ENCODE measurements at places on chromosomes 7 and 10. TPM values are rescaled to one million over a fixed set of nuclear protein-coding genes. Genes with fewer than 3 reads are reported as not detected.

GRCh38 chr10:97451605-97452004, 5.6 kb downstream of the ZDHHC16 start:
- no peaks in the 10 kb centered on the region for H3K36me3 ChIP-seq
- peaks cover 8% of the 10 kb centered on the region for H3K4me1 ChIP-seq
- no peak overlapping the region for H3K27ac ChIP-seq
- no peak for DNase-seq

GRCh38 chr7:128812514-128813168, 17.6 kb upstream of the FLNC start:
- H3K4me1 ChIP-seq: no peaks in the 10 kb centered on the region
- DNase-seq: no peak
- no peak overlapping the region for H3K4me3 ChIP-seq
- H3K36me3 ChIP-seq: no peaks in the 10 kb centered on the region
- no peaks in the 10 kb centered on the region for H3K27me3 ChIP-seq

DNA sequence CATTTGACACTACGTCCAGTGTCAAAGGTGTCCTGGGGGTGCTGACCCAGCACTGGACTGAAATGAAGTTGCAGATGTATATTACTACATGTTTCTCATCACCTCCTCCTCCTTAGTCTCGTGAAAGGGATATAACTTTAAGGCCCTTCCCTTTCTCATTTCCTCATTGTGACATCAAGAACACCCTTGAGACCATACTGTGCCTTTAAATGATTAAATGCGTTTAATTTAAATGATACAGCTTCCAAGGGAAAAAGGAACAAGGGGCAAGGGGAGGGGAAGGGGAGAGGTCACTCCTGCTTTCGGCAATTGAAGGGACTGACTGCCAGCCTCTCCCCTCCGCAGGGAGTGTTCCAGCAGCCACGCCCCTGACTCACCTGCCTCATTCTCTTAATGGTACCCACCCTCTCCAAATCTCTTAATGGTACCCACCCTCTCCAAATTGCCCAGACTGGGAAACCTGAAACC, 80.5 kb upstream of the KMT2E start:
- DNase-seq: peak; percentile 76
- no peaks in the 10 kb centered on the region for H3K27me3 ChIP-seq
- peak overlapping the region; percentile 27 for H3K27ac ChIP-seq
- peaks cover 44% of the 10 kb centered on the region for H3K4me1 ChIP-seq
- H3K4me3 ChIP-seq: peak overlapping the region; percentile 5
- no peaks in the 10 kb centered on the region for H3K36me3 ChIP-seq

GRCh38 chr10:104081998-104082397, 3.7 kb downstream of the COL17A1 start:
- no peaks in the 10 kb centered on the region for H3K4me1 ChIP-seq
- DNase-seq: no peak
- no peaks in the 10 kb centered on the region for H3K27me3 ChIP-seq
- H3K27ac ChIP-seq: no peak overlapping the region
- H3K36me3 ChIP-seq: no peaks in the 10 kb centered on the region
- H3K4me3 ChIP-seq: no peak overlapping the region

DNA sequence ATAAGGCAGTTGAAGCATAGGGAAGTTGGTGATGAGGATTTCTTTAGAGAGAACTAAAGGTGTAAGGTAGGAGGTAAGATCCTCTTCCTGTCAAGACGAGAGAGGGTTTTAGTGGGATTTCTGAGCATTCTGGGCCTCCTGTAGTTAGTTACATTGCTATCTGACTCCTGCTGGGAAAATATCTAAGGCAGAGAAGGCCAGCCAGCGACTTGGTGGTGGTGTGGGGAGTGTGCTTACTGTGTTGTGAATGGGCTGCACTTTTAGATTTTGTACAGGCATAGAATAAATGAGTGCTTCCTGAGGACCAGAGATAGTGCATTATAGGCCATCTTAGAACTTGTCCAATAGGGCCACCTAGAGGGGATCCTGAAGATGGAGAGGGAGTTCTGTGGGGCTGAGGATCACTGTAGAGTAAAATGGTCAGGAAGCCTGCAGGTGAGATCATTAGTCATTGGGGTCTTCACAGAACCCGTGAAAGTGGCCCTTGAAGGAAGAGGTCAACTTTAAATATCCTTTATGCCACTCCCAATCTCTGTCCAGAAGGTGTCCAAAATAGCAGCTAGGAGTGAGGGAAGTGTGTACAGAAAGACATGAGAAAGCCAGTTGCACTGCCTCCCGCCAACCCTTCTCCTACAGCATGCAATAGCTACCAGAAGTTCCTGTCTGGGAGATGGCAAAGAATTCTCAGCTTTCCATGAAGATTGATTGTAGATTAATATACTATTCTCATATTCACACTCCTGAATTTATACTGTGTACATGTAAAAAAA, 266.6 kb downstream of the POLR1F start:
- H3K27ac ChIP-seq: no peak overlapping the region
- no peaks in the 10 kb centered on the region for H3K36me3 ChIP-seq
- H3K4me3 ChIP-seq: no peak overlapping the region
- H3K27me3 ChIP-seq: no peaks in the 10 kb centered on the region

DNA sequence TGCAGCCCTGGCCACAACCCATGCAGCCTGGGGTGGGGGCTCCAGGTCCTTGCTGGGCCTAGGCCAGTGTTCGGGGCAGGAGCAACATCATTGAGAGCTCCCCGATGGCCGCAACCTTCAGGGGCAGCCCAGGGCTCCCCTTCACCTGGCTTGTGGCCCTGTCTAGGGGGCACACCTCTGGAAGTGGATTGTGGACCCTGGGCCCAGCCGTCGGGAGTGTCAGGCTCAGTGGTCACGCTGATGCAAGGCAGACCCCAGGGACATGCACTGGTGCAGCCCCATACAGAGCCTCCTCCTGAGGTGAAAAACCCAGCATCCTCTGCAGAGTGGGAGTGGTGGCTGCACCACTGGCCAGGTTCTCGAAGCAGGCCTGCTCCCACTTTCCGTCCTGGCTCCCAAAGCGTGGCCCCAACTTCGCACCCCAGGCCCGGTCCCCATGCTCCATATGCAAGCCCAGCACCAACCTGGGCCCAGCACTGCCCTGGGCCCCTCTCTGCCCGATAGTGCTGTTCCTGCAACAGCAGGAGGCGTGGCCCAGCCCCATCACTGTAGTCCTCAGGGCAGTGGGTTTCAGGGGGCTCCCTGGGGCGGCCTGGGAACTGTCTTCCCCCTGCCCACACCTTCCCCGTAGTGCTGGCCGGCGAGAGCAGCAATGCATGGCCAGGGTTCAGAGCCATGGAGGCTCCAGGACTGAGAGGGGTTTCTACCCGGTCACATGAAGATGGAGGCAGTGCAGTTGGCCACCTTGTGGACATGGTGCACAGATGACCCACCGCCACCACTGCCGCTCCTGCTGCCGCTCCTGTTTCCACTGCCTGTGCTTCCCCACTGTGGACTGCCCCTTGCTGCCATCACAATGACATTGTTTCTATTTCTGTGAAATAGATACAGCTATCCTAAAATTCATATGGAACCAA, 303.9 kb upstream of the NRG3 start:
- H3K27me3 ChIP-seq: no peaks in the 10 kb centered on the region
- H3K36me3 ChIP-seq: no peaks in the 10 kb centered on the region

GRCh38 chr10:62036186-62037081, 134.9 kb downstream of the ARID5B start:
- peaks cover 76% of the 10 kb centered on the region for H3K4me1 ChIP-seq
- no peak overlapping the region for H3K4me3 ChIP-seq
- no peak for DNase-seq
- H3K36me3 ChIP-seq: peaks cover 11% of the 10 kb centered on the region
- peak overlapping the region; percentile 84 for H3K27ac ChIP-seq

DNA sequence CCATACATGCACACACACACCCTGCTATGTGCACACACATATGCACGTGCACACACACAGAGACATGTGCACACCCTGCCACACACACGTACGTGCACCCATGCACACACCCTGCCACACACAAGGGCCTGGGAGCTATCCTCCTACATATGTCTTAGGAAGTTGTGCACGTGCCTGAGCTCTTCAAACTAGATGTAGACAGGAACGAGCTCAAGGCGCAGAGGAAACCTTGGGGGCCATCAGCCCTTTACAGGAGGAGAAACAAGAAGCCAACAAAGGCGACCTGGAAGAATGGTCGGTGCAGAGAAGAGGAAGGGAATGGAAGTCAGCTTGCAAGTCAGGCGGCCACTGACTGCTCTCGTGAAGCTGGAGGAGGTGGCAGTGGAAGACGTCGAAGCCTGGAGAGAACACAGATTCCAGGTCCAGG, 58.7 kb downstream of the AOC1 start:
- H3K36me3 ChIP-seq: no peaks in the 10 kb centered on the region
- no peak overlapping the region for H3K27ac ChIP-seq
- no peak overlapping the region for H3K4me3 ChIP-seq
- peaks cover 4% of the 10 kb centered on the region for H3K4me1 ChIP-seq

Gene GPER1
- total RNA-seq: 20.7 TPM

DNA sequence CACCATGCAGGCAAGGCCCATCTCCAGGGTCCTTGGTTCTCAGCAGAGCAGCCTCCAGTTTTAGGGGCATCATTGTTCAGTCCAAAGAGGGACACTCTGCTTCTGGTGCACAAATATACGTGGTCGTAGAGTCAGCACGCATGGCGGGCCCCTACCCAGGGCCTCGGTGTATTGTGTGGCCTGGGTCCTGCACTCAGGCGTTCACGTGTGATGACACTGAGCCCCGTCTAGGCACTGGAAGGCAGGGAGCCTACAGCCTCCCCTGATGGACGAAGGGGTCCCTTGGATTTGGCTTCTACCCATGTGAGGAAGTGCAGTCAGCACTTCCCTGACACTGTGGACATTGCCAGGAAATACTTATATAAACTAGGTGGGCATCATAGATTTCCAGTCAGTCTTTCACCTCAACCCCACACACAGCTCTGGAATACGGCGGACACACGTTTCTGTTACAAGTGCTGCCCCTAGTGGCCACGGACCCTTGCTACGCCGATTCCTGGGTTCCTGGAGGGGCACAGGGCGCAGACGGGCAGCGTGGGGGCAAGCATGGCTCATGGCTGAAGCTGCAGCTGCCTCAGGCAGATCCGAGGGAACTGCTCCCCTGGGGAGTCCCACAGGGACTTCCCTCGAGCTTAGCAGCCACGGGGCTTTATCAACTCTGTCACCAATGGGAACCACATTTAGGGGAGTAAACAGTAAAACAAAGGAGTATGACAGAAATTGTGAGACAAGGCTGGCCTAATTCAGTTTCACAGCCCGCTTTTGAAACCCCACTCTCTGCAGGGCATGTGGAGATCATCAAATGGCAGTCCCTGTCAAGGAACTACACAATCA, 25.4 kb downstream of the AIFM2 start:
- H3K27ac ChIP-seq: no peak overlapping the region
- H3K4me3 ChIP-seq: no peak overlapping the region
- DNase-seq: peak; percentile 26

GRCh38 chr10:22252224-22252800, 34.5 kb upstream of the EBLN1 start:
- H3K27ac ChIP-seq: peak overlapping the region; percentile 97
- DNase-seq: peak; percentile 86
- peaks cover 9% of the 10 kb centered on the region for H3K4me1 ChIP-seq
- no peaks in the 10 kb centered on the region for H3K36me3 ChIP-seq
- H3K27me3 ChIP-seq: peaks cover 2% of the 10 kb centered on the region
- H3K4me3 ChIP-seq: peak overlapping the region; percentile 84

Gene ARHGEF35
- 4.2 TPM for total RNA-seq

Gene MYO3A
- total RNA-seq: 1.4 TPM

Gene SEPHS1
- total RNA-seq: 25.3 TPM

DNA sequence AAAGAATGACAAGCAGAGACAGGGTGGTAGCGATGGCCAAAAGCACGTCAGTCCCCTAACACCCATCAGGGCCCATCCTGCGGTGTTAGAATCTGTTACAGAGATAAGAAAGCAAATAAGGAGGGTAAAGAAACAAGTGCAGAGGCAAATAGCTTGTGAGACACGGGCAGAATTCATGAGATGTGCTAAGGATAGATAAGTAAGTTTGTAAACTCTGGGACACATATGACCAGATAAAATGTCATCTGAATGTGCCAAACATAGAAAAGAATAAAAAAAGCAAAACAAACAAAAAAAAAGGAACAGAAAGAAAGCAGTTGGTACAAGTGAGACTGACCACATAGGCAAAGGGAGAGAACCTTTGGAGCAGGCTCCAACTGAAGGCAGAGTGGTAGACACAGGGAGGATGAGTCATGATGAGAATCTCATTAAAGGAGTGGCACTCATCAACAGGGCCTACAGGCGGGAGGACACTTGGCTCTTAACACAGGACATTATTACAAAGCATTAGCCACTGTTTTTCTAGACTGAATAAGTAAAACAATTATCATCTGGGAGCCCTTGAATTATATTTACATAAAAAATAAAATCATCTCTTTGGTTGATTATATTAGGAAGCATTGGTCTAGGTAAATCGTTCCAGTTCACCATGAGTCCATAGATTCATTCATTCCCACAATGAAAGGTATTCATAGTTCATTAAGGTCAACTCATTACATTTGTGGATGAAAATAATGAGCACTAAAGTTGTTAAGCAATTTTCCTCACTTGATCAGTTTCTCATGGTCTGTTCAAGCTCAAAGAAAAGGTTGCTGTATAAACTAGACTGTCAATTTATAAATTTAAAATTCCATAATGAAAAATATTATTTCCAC, 21.5 kb upstream of the EPHB6 start:
- H3K27ac ChIP-seq: no peak overlapping the region
- no peaks in the 10 kb centered on the region for H3K4me1 ChIP-seq
- no peaks in the 10 kb centered on the region for H3K27me3 ChIP-seq
- DNase-seq: no peak

Gene INHBA
- not detected for total RNA-seq

GRCh38 chr7:152675759-152676636, at the start of gene XRCC2:
Gene XRCC2, minus strand, starts transcription at chr7:152676141. Its CDS starts 62 bp downstream, at chr7:152676079.
- H3K36me3 ChIP-seq: no peaks in the 10 kb centered on the region
- peaks cover 7% of the 10 kb centered on the region for H3K4me1 ChIP-seq
- H3K27ac ChIP-seq: peak within 1 kb of the TSS; percentile 58
- H3K4me3 ChIP-seq: peak within 1 kb of the TSS; percentile 55
- H3K27me3 ChIP-seq: no peaks in the 10 kb centered on the region

DNA sequence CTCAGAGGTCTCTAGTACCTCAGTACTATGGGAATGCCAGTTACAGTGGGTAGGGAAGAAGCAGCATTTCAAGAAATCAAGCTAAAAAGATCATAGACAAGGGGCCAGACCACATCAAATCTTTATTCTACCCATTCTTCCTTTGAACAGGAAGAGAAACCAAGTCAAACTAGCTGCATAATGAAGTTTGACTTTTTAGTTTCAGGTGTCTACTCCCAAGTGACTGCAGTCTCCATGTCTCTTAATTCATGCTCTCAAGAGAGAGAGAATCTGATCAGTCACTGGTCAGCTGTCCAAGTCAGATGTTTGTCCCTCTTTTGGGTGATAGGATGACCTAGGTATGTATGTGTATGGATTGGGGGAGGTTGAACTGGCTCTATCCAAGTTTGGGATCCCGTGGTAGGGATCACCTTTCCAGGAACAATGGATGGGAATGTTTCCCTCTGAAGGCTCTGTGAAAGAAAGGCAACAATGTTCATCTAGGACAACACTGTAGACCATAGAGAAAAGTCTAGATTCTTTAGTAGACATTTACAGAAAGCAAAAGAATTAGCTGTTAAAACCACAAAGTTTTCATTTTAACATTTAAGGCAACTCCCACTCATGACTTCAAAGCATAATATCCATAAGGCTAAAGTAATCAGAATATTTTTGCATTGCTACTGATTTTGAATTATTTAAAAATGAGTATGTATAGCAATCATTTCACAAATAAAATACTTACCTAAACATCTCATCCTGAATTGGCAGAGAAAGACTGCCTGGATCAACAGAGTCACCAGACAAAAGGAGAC, 30.1 kb upstream of the PRTFDC1 start:
- no peak overlapping the region for H3K27ac ChIP-seq
- no peaks in the 10 kb centered on the region for H3K4me1 ChIP-seq
- no peaks in the 10 kb centered on the region for H3K36me3 ChIP-seq
- H3K27me3 ChIP-seq: peaks cover 8% of the 10 kb centered on the region
- H3K4me3 ChIP-seq: no peak overlapping the region
- no peak for DNase-seq

Gene NEUROG3
- not detected for total RNA-seq

Measured in B cell (primary cell).